Stimulated activated CD4-positive, alpha-beta T cell treated with anti-CD3 and anti-CD28 coated beads, Interleukin-2, amount 100 ng/mL, for 24 hours (primary cell): ENCODE measurements at places on chromosomes 4 and X.

DNA sequence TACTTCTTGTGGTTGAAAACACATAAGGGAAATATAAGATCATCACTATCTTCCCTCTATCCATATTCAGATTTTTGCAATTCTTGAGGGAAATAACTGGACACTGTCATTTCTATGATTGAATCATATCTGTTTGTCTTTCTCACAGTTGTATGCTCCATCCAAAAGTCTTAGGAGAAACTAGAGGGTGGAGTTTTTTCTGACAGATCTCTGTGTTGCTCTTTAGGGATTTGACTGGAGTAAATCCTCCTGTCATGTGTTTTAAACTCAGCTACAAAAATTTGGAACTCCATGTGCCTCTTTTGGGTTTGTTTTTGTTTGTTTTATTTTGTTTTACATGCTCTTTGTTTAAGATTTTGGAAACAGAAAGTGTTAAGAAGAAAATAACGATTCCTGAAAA is 136.5 kb downstream of the SPATA18 start:
- DNase-seq = no peak

DNA sequence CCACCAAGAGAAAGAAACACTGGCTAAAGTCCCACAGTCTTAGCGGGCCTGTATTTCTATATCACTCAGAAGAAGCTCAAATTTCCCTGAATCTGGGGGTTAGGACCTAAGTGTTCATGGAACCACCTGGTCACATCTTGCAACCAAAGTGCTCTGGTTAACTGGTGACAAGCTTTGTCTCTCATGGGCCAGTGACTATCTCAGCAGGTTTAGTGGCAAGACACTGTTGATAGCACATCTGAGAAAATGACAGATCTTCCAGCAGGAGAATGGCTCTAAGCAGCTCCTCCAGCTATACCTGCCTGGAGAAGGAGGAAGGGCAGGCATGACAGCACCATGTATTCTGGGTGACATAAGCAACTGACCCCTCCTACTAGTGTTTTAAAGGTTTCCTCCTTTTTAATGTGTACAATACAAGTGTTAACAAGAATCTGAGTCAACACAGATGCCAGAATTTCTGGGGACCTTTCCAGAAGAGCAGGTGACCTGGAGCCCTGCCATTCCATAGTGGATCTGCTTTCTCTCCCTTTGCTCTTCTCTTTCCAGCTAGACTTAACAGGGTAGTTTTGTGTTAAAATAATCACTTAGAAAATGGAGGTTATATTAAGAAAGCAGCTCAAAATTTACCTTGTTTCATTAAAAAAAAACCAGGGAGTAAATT is 17.3 kb upstream of the QRFPR start:
- DNase-seq = no peak

GRCh38 chrX:153944140-153944799 is at the start of gene RENBP:
RENBP (minus strand) TSS chrX:153944643; CDS start chrX:153944610, 33 bp downstream.
- DNase-seq = peak; percentile 63

DNA sequence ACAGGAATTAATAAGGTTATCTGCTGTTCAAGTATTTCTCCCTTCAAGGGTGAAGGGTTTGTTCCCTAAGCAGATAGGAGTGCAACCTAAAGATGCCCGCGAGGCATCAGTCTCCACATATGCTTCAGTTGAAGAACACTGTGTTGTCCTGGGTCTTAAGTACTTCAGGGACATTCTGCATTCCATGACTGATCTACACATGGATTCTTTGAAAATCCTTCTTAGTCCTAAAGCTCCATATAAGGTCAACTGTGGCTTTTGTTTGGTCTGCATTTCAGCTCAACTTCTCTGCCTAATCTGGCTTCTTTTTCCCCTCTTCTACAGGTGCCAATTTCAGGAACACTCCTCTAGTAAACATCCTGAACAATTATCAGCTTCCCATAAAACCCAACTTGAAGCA is 21.8 kb upstream of the CTSO start:
- DNase-seq = no peak

GRCh38 chr4:47729131-47729680 is 108.7 kb downstream of the CORIN start:
- DNase-seq = no peak

- no peak for DNase-seq
These were observed 54.5 kb downstream of the MID2 start for GRCh38 chrX:107880054-107880610.

- DNase-seq = no peak
These were observed 2.6 kb downstream of the HCCS start for GRCh38 chrX:11113731-11114130.

DNA sequence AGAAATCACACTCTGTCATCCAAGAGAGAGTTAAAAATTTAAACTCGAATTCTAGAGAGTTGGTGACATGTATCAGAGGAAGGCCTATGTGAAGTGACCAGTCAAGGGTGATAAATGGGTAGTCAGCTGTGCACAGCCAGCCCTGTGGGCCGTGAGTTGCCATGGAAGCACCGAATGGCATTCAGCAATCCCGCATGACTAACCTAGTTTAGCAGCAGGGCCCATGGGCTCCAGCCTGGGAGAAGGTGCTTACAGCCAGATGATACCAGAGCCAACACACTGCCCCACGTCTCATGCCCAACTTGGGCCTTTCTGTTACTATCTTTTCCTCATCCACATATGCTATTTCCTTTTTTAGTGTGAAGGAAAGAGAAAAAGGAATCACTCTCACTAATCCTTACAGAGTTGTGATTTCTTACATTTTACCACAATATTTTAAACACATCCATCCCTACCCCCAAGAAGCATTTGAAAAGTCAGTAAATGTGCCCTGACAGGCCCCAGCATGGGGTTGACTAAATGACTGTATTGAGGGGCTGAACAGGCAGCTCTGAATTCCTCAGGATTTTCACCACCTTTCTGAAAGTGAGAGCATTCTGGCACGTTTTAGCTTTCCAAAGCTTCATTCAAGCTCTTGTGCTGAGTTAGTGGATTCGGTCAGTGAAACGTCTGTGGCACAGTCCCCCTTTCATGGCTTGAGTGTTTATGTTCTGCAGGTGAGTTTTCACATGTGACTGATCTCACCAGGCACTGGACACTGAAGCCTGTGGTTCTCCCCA is 104.2 kb downstream of the AFF1 start:
- DNase-seq = no peak

- DNase-seq = peak; percentile 22
These were observed 10.0 kb downstream of the CLCN4 start for GRCh38 chrX:10166731-10167151.

- no peak for DNase-seq
These were observed 125.4 kb upstream of the EOLA2 start for GRCh38 chrX:150063674-150064073.

GRCh38 chr4:118154649-118155048 is 120.4 kb downstream of the NDST3 start:
- DNase-seq = no peak

- no peak for DNase-seq
These were observed 19.9 kb downstream of the IQSEC2 start for GRCh38 chrX:53261355-53261972.

DNA sequence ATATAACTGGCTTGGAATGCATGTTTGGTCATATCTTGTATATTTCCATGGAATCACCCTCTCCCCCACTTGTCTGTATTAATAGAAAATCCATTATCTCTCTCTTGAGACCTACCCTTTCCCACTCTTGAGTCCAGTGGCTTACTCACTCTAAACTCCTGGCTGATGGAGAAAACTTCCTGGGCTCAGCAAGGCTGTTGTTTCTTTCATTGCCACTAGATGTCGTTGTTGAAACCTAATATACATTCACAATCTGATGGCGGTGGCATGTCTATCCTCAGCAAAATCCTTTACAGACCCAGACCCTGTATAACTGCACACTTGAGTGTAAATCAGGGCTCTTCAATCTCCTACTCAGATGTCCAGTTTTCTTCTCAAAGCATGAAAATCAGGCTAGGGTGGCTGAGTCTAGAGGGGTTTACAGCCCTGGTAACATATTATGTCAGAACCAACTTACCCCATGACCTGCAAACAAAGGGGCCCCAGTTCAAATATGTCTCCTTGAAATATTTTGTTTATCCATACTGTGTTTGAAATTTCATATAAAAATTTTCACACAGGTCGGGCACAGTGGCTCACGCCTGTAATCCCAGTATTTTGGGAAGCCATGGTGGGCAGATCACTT is 70.0 kb upstream of the FAM241A start:
- peak; percentile 22 for DNase-seq
